ENCODE measurements at places on chromosomes 5 and 9.
A peak's percentile ranks its signal among the peaks of the same experiment; 100 is the strongest.

DNA sequence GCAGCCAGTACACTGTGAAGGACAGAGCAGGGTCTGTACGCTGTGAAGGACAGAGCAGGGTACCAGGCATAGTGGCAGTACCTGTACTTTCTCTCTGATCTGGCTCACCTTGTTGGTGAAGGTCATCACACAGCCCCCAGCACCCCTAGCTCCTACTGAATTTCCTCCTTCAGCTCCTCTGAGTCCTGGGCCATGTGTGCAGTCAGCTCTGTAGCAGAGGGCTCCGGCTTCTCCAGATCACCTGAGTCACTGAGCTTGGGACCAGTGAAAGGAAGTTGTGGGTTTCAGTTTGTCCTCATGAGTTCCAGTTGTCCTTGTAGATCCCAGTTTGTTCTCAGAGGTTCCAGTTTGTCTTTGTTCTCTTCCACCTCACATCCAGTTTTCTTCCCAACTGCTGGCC lies 5.5 kb downstream of the NUDT2 start:
- no peak for DNase-seq

DNA sequence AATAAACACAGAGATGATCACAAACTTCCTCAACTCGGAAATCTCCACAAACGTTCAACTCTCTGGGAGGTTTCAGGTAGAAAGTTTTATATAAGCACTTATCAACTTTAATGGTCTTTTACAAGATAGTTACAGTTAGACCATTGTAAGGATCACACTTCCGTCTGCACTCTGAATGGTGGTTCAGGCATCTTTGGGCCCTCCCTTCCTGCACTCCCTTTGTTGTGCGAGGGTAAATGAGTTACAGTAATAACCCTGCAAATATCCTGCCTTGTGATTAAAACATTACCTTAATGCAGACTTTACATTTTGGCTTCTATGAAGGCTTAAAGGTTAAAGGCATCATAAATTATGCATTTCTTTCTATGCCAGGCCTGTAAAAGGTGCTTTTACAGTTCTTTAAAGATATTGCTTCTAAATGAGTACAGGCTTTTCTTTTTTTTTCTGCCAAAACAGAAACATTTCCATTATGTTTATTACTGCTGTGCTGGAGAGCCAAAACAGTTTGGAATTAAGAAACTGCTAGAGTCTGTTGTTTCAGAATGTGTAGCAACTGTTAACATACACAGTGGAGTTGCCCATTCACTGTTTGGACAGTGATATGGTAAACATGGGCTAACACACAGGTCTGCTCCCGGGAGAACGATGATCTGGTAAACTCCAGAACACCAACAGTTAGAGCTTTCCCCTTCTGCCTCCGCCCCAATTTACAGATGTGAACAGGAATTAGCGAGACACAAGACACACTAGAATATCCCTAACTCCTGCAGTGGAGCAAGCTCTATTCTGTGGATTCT lies 1.1 kb downstream of the PRUNE2 start:
- DNase-seq: no peak

GRCh38 chr5:174118823-174119467 lies 73.4 kb downstream of the NSG2 start:
- DNase-seq: no peak

- DNase-seq: no peak
These were observed 64.4 kb upstream of the DNAH5 start for GRCh38 chr5:14008819-14009311.

GRCh38 chr9:135610290-135611141 lies 28.8 kb downstream of the GLT6D1 start:
- DNase-seq: no peak

DNA sequence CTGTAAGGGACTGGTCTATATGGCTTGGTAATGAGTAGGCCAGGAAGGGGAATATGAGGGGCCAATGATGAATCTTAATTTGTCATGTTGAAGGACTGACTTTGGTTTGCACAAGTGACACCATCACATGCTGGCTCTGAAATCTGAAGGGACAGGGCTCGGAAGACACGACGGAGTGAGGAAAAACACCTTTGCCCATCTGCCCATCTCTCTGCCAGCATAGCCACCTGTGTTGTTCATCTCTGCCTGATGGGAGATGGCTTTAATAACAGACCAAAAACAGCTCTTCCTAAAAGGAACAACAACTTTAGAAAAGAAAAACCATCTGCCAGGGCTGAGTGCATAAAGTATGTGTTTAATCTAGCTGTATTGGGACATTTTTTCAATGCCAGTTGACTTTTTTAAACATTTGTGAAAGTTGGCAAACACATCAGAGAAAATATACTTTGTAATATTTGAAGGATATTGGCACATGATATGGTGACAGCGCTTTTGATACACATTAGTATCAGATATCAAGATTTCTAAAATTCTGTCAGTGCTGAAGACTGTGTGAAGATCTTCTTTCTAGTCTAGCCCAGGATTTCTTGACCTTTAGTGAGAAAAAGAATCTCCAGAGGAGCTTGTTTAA lies 27.1 kb downstream of the ABLIM3 start:
- no peak for DNase-seq

GRCh38 chr9:32340361-32340760 lies 44.1 kb upstream of the ACO1 start:
- DNase-seq: no peak

GRCh38 chr9:129617167-129617566 lies 3.7 kb downstream of the C9orf50 start:
- no peak for DNase-seq

GRCh38 chr5:112878760-112879159 lies 17.7 kb downstream of the SRP19 start:
- DNase-seq: peak; percentile 7

Data from stimulated activated CD8-positive, alpha-beta memory T cell treated with anti-CD3 and anti-CD28 coated beads, Interleukin-4, amount 100 ng/mL, for 4 hours (primary cell).